ENCODE measurements at places on chromosomes 11 and 22.

DNA sequence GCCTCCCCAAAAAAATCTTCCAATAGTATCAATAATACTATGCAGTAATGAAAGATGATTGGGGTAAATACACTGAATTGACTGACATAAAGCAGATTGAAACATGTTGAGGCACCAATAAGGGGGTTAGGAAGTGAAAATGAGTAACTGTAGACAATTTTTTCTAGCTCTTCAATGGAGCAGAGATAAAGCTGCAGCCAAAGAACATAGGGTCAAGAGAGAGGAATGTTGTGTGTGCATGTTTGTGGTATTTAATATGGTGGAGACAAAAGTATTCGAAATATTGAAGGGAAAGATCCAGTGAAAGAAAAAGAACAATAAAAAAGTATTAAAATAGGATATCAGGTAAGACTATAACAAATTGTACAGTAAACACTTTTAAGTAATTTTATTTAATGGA lies 450.0 kb upstream of the CCDC179 start:
- DNase-seq, result no peak

DNA sequence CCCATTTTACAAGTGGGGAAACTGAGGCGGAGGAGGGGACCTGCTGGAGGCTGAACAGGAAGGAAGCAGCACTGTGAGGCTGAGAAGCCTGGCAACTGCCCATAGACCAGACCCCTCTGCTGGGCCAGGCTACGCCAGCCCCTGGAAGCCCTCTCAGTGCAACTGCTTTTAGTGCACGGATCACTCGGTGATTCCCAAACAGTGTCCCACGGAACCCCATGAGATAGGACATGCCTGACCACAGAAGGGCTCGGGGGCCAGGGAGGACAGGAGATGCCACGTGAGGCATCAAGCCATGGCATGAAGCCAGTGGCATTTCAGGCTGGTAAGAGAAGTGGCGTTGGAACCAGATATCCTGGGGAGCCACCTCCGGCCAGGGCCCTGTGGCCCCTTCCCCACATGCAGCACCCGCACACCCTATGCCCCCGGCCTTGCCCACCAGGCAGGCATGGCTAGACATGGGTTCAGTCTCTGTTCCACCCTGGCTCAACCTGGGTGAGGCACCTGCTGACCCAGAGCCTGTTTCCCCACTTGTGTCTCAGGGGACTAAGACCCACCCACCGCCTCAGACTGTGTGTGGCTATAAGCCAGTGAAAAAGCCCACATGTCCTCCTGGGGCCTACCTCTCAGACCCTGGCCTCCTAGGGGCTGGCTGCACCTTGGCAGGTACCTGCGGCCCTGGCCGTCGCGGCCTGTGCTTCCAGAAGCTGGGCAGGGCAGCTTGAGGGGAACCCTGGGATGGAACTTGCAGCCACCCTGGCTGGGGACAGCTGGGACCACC lies 84.1 kb downstream of the WNT7B start:
- DNase-seq, result no peak

DNA sequence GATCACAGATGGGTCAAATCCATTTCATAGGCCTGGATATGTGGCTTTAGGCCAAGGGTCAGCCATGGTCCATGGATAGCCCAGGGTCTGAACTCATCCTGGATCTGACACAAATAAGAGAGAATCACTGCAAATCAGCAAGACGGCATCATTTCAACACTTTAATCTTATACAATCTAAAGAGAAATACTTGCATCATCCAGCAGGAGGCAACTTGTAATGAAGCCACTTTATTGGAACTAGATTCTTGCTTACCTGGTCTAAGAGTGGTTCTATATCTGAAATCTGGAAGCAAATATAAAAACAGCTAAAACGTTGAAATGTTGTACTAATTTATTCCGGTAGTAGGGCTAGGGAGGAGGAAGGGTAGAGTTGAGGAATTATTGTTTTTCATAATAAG lies 870.1 kb downstream of the JRKL start:
- DNase-seq, result no peak

GRCh38 chr11:68038718-68039525 lies at the start of gene TCIRG1:
Gene TCIRG1, plus strand, starts transcription at chr11:68039025. Its CDS starts 2,247 bp downstream, at chr11:68041272.
- DNase-seq, result peak; percentile 72

DNA sequence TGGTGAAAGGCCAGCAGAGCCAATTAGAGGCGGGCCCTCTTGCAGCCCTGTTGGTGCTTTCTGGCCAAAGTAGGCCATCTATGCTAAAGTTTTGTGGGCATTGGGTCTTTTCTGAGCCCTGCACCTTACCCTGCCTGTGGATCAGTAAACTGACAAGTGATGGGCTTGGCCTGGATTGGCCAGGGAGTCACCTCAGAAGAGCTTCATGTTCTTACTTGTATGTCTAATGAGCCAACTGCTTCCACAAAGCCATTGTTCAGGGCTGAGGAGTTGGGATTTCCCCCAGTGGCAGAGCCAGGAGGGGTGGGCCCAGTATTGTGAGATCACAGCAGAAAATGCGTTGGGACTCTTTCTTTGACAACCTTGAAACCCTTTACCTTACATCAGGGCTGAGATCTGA lies 90.4 kb downstream of the CWC15 start:
- DNase-seq, result no peak

DNA sequence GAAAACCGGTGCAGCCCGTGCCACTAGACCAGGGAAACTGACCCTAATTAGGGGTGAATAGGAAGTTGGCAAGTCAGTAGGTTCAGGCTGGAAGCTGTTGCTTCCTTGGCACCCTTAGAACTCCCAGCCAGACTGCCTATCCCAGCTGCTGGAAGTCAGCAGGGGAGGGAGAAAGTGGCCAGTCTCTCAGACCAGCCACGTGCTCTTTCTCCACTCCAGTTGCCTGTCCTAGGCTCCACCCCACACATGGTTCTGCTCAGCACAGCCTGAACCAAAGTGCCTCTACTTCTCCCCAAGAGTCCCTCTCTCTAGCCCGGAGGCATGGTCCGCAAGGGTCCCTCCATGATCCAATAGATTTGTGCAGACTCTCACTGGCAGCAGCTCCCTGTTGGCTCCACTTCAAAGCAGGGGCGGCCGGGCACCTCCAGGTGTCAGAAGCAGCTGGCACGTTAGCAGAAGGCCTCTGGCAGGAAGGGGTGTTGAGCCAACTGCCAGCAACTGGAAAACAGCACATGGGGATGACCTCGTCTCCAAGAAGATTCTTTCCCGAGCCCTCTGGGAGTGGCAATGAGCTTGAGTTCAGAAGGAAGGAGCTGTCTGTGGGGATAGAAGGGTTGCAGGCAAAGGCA lies 27.7 kb downstream of the ARFGAP2 start:
- DNase-seq, result no peak

- DNase-seq, result no peak
Measured at GRCh38 chr11:26204101-26204500, 127.8 kb upstream of the ANO3 start.

- no peak for DNase-seq
Measured at GRCh38 chr11:25891960-25892359, 440.0 kb upstream of the ANO3 start.

GRCh38 chr11:44727373-44728287 lies 868 bp downstream of the TSPAN18 start:
- peak; percentile 92 for DNase-seq

DNA sequence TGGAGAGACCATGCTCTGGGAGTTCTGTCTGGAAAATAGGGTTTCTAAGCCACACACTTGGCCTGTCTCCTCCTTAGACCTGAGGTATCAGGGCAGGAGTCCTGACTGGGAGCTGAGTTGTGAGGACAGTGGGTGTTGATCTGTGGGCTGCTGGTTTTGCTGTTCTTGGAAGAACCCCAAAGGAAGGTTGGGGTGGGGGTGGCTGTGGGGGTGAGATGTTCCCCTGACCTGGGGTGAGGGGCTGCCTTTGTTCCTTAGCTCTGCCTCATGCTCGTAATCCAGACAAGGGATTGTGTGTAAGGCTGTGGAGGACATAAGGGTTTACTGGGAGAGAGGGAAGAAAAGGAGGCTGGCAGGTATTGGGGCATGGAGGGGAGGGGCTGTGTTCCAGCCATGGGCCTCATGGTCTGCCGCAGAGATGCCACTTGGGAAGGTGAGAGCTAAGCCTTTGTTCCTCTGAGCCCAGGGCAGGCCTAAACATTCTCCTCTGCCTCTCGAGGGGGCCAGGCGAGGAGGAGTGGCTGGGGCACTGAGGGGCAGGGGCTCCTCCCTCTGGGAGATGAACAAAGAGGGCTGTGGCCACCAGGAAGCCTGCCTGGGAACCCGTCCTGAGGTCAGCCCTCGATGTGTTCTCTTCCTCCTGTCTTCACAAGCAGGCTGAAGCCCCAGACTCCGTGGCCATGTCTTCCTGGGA lies 4.4 kb downstream of the OTOG start:
- DNase-seq, result no peak

DNA sequence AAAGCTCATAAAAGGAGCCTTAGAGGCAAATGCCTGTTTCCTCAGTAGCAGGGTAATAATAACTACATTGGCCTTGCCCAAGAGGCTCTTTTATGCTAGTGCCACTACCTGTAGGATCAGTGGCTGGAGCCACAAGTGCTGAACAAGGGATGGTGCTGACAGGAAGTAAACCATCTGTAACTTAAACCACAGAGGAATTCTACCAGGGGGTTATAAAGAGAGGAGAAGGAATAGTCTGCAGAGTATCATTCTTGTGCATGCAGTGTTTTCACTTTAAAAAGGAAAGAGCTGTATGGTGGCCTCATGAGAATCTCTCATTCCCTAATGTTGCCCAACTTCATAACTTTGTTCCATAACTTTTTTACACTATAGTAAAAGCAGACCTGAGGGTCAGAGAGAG lies 168.1 kb downstream of the DBX1 start:
- DNase-seq, result no peak

GRCh38 chr22:21921729-21922128 lies 30.9 kb downstream of the PPM1F start:
- no peak for DNase-seq

DNA sequence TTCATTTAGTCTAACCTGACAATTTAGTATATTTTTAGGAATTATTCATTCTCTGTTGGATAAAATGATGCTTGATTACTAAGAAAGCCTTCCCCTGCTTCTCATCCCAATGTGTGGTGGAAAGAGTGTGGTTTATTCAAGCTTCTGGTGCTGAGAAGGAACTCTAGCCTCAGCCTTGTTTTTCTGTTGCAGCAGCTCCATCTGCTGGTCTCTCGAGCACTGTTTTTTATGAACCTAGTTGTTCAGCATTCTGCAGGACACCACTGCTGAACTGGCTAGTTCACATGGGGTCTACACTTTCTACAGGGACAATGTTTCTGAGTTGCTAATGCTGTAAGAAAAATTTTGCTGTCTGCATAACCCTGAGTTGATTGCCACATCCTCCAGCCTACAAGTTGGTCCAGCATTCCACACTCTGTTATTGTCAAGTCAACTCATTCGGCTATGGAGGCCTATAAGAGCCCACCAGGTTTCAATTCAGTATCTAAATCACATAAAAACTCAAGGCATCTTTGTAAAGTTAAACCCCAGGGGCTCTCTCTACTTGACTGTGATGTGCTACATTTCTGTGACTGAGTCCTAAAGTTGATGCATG lies 14.3 kb downstream of the OR2AG2 start:
- peak; percentile 61 for DNase-seq

DNA sequence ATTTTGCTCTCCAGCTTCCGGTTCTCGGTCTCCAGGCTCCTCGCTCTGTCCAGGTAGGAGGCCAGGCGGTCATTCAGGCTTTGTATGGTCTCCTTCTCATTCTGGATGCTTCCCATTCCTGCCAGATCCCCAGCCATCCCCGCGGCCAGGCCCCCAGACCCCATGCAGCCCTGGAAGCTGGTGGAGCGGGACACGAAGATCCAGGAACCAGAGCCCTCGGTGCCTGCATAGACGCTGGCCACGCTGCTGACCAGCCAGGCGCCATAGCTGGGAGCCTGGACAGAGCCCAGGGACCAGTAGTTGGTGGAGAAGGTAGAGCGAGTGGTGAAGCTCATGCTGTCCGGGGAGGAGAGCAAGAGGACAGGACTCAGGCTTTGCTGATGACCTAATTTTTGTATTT lies 11.8 kb downstream of the KLHL22 start:
- DNase-seq, result no peak

GRCh38 chr11:108608548-108608947 lies 15.0 kb upstream of the EXPH5 start:
- no peak for DNase-seq

GRCh38 chr11:2923446-2924375 lies 5.5 kb downstream of the PHLDA2 start:
- no peak for DNase-seq

- DNase-seq, result no peak
Measured at GRCh38 chr11:126149759-126150625, 61.5 kb downstream of the RPUSD4 start.

GRCh38 chr11:92225125-92225567 lies 528 bp downstream of the FAT3 start:
- peak; percentile 28 for DNase-seq

GRCh38 chr22:48089601-48090331 lies 1327.3 kb downstream of the TBC1D22A start:
- no peak for DNase-seq

DNA sequence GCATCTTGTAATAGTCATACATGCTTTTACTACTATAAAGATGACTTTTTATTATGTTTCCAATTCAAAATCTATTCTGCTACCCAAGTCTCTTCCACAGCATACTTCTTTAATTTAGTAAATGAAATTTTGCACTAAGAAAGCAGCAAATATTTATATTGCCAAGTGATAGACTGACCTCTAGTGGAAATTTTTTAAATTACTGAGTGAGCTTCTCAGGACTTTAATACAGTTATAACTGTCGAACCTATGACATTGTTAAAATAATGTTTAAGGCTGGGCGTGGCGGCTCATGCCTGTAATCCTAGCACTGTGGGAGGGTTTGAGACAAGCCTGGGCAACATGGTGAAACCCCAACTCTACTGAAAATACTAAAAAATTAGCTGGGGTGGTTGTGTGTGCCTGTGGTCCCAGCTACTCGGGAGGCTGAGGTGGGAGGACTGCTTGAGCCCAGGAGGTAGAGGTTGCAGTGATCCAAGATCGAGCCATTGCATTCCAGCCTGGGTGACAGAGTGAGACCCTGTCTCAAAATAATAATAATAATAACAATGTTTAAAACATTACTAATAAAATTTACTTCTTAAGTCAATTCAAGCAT lies 27.3 kb downstream of the STK33 start:
- DNase-seq, result no peak

GRCh38 chr22:43337385-43337784 lies 5.8 kb downstream of the SCUBE1 start:
- no peak for DNase-seq

DNA sequence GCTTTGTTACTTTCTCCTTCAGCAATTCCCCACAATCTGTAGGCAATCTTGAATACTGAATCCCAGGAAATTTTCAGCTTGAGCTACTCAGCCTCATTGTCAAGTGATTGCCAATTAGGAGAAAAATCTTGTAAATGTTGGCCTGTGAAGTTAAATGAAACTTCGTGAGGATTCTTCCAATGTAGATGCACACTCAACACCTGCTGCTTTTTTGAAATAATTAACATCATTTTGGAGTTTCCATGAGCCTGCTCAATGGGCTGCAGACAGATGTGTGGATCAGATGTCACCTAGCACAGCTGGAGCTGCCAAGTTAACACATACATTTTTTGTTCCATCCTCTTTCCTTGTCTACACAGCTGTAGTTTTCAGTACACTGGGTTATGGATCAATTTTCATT lies 645.6 kb upstream of the LUZP2 start:
- no peak for DNase-seq

GRCh38 chr11:117907276-117908108 lies 21.7 kb downstream of the TMPRSS13 start:
- peak; percentile 69 for DNase-seq

- DNase-seq, result no peak
Measured at GRCh38 chr11:96205460-96205809, 137.6 kb downstream of the MAML2 start.

Measured in endothelial cell (in vitro differentiated cells).